ENCODE measurements at places on chromosomes 2 and 18. TPM values are rescaled to one million over a fixed set of nuclear protein-coding genes. Genes with fewer than 3 reads are reported as not detected.

- no peaks in the 10 kb centered on the region for H3K27me3 ChIP-seq
- H3K36me3 ChIP-seq = no peaks in the 10 kb centered on the region
- no peak overlapping the region for H3K4me3 ChIP-seq
Observed at GRCh38 chr2:13638181-13638580, 921.4 kb downstream of the TRIB2 start.

GRCh38 chr2:15826273-15826717, 114.1 kb upstream of the MYCN start:
- no peaks in the 10 kb centered on the region for H3K27me3 ChIP-seq
- no peak overlapping the region for H3K27ac ChIP-seq
- no peaks in the 10 kb centered on the region for H3K4me1 ChIP-seq
- no peaks in the 10 kb centered on the region for H3K36me3 ChIP-seq
- no peak overlapping the region for H3K4me3 ChIP-seq

GRCh38 chr18:3051718-3052410, 38.9 kb upstream of the LPIN2 start:
- no peaks in the 10 kb centered on the region for H3K36me3 ChIP-seq
- no peak overlapping the region for H3K27ac ChIP-seq
- no peak overlapping the region for H3K4me3 ChIP-seq
- no peaks in the 10 kb centered on the region for H3K4me1 ChIP-seq
- no peaks in the 10 kb centered on the region for H3K27me3 ChIP-seq

DNA sequence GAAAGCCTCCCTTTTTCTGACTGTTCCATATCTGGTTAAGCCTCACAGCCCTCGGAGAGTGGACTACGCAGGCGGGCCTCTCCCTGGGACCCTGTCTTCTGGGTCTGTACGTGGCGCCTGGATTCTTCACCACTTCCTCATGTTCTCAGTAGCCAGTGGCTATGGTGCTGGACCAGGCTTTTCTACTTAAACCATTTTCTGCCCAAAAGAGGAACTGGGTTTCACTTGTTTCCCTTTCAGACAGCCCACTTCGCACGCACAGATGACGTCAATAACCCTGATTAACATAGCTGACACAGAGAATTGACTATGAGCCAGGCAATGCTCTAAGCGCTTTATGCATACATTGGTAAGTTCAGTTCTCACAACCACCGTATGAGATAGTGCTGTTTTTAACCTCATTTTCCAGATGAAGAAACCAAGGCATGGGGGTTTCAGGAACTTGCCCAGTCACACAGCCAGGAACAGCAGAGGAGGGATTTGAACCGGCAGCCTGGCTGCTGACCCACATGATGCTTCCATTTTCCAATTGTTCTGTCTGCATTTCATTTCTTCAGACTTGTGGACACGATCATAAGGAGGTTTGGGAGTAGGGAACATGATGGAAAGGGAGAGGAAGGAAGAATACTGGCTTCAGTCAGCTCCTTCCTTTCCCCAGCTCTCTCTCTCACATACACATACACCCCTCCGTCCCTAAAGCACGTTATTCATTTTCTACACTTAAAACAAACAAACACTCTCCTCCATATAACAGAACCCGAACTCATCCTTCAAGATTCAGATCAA, 41.7 kb downstream of the MYOM1 start:
- peaks cover 7% of the 10 kb centered on the region for H3K4me1 ChIP-seq
- peaks cover 33% of the 10 kb centered on the region for H3K36me3 ChIP-seq
- no peaks in the 10 kb centered on the region for H3K27me3 ChIP-seq
- peak overlapping the region; percentile 85 for H3K27ac ChIP-seq
- H3K4me3 ChIP-seq = no peak overlapping the region

DNA sequence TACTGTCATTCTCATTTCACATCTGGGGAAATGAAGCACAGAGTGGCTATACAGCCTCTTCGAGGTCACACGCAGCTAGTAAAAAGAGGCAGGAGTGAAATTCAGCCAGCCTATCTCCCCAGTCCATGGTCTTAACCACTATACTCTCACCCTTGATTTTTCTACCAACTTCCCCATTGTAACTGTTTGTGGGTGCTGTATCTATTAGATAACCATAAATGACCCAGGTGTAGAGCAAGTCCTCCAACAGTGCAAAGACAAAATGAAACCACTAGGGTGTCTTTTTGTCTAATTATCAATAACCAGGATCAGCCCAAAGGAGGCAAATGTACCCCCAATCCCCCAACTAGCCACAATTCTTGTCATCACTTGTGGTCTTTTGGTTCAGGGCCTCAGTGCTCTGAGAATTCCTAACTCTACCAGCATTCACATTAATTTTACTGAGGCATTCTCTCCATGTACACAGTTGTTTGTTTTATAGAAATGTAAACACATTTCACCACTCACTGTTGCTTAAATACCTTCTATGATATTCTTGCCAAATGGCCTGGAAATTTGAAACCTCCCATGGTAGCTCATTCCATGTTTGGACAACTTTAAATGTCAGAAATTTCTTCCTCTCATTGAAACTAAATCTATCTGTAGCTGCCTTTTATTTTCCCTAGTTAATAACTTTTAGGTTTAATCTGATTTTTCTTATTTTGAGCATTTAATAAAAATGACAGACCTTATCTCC, 58.7 kb downstream of the SLC40A1 start:
- DNase-seq = no peak
- H3K27me3 ChIP-seq = no peaks in the 10 kb centered on the region
- no peaks in the 10 kb centered on the region for H3K36me3 ChIP-seq
- H3K4me3 ChIP-seq = no peak overlapping the region
- H3K27ac ChIP-seq = peak overlapping the region; percentile 38

- no peak overlapping the region for H3K4me3 ChIP-seq
- no peaks in the 10 kb centered on the region for H3K27me3 ChIP-seq
- no peaks in the 10 kb centered on the region for H3K4me1 ChIP-seq
- no peaks in the 10 kb centered on the region for H3K36me3 ChIP-seq
- no peak overlapping the region for H3K27ac ChIP-seq
Observed at GRCh38 chr18:70263336-70263735, 25.5 kb upstream of the SOCS6 start.

- no peaks in the 10 kb centered on the region for H3K36me3 ChIP-seq
- H3K27me3 ChIP-seq = no peaks in the 10 kb centered on the region
- H3K4me3 ChIP-seq = no peak overlapping the region
Observed at GRCh38 chr2:28318462-28319117, 74.1 kb upstream of the FOSL2 start.

- no peak for DNase-seq
- H3K27ac ChIP-seq = no peak overlapping the region
- H3K4me3 ChIP-seq = no peak overlapping the region
- no peaks in the 10 kb centered on the region for H3K27me3 ChIP-seq
Observed at GRCh38 chr2:219272356-219272755, 6.8 kb upstream of the DNAJB2 start.

- no peak overlapping the region for H3K27ac ChIP-seq
- DNase-seq = no peak
- no peak overlapping the region for H3K4me3 ChIP-seq
Observed at GRCh38 chr2:75348307-75348706, 149.0 kb upstream of the TACR1 start.

DNA sequence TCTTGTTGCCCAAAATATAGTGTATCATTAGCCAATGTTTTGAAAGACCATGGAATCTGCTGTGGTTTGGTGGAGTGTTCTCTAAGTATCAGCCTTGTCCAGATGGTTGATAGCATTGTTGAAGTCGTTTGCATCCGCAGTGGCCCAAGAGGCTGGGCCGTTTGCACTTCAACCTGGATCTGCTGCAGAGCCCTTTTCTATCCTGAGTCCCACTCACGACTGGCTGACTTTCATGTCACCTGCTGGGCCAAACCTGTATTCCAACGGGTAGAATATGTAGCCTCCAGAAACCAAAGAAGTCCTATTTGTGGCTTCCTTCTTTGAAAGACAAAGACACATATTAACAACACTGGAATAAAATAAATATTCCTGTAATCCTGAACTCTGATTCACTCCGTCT, 1154.1 kb downstream of the RPIA start:
- H3K36me3 ChIP-seq = no peaks in the 10 kb centered on the region
- peaks cover 73% of the 10 kb centered on the region for H3K27me3 ChIP-seq
- H3K4me1 ChIP-seq = no peaks in the 10 kb centered on the region
- H3K4me3 ChIP-seq = no peak overlapping the region

UGT1A1 gene
- total RNA-seq = not detected

C2orf92 gene
- 4.4 TPM for total RNA-seq

CDKL4 gene
- total RNA-seq = 0.52 TPM

LBX2 gene
- not detected for total RNA-seq

ST8SIA5 gene
- total RNA-seq = 2.5 TPM

LOXHD1 gene
- total RNA-seq = 1.8 TPM

SUPT7L gene
- 27.0 TPM for total RNA-seq

DCC gene
- total RNA-seq = 0.07 TPM

KRTCAP3 gene
- total RNA-seq = not detected

ABHD3 gene
- total RNA-seq = 3.4 TPM

Data from heart right ventricle (tissue), 16 donors.